K562 (cell line): ENCODE measurements at places on chromosomes 2 and 18. TPM values are rescaled to one million over a fixed set of nuclear protein-coding genes. Genes with fewer than 3 reads are reported as not detected.

- H3K4me1 ChIP-seq = no peaks in the 10 kb centered on the region
- no peaks in the 10 kb centered on the region for H3K27me3 ChIP-seq
- H3K27ac ChIP-seq = no peak overlapping the region
- no peak overlapping the region for H3K4me3 ChIP-seq
- no peaks in the 10 kb centered on the region for H3K36me3 ChIP-seq
- no peak for DNase-seq
These were observed 97.5 kb upstream of the TWIST2 start for GRCh38 chr2:238750212-238750904.

- H3K4me3 ChIP-seq = no peak overlapping the region
- DNase-seq = no peak
- no peaks in the 10 kb centered on the region for H3K4me1 ChIP-seq
- H3K36me3 ChIP-seq = no peaks in the 10 kb centered on the region
These were observed 48.6 kb downstream of the XDH start for GRCh38 chr2:31365834-31366505.

- no peak overlapping the region for H3K27ac ChIP-seq
- no peaks in the 10 kb centered on the region for H3K4me1 ChIP-seq
- H3K27me3 ChIP-seq = no peaks in the 10 kb centered on the region; the same call in 2 of the 3 replicates
- DNase-seq = no peak
These were observed 62.9 kb upstream of the APCDD1 start for GRCh38 chr18:10391506-10391905.

DNA sequence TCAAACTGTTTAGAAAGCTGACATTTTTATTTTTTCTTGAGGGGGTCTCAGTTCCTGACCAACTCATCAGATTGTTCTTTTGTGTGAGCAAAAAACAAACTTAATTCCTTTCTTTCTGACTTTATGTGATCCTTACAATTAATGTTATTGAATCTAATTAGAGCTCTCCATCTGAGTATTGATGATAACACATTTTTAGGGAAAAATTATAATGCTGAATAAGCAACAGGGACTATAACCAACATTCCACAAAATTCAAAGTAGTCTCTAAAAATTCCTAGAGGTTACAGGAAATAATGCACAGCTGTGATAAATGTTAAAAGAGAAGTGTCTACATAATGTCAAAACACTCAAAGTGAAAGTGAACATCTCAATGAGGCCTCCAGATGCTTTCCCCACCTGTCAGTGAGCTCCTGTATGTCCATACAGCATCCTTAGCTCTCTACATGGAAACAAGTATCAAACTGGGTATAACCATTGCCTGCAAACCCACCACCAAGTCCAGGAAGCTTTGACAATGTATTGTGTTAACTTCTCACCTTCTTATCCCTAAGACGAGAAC, 786.0 kb upstream of the SLC39A10 start:
- no peak overlapping the region for H3K4me3 ChIP-seq
- no peak for DNase-seq
- no peak overlapping the region for H3K27ac ChIP-seq

- H3K27ac ChIP-seq = no peak overlapping the region
- H3K4me1 ChIP-seq = no peaks in the 10 kb centered on the region
- H3K4me3 ChIP-seq = no peak overlapping the region
- DNase-seq = no peak
These were observed 33.4 kb downstream of the TRABD2A start for GRCh38 chr2:84847326-84848050.

- H3K27me3 ChIP-seq = peaks cover 38% of the 10 kb centered on the region
- no peak overlapping the region for H3K27ac ChIP-seq
- no peak overlapping the region for H3K4me3 ChIP-seq
These were observed 20.6 kb upstream of the CHRNA1 start for GRCh38 chr2:174784909-174785308.

DNA sequence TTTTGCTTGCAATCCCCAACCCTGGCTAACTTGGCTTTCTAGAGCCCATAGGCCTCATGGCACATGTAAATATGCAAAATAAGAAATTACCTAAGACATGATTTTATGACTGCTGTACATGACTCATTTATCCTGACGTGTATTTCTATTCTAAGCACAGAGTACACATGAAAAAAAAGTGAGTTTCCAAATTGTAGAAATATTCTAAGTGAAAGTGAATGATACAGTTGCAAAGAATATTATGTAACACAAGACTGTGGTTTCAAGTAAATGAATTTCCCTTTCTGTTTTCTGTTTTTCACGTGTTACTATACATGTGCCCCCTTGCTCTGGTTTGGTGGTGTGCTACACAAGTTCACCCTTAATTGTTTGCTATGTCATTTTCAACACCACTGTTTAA, 162.4 kb downstream of the LRP1B start:
- H3K4me3 ChIP-seq = no peak overlapping the region
- no peaks in the 10 kb centered on the region for H3K4me1 ChIP-seq
- no peaks in the 10 kb centered on the region for H3K36me3 ChIP-seq
- DNase-seq = no peak
- no peaks in the 10 kb centered on the region for H3K27me3 ChIP-seq
- H3K27ac ChIP-seq = no peak overlapping the region

- peaks cover 2% of the 10 kb centered on the region; the same call in 1 of the 3 replicates for H3K36me3 ChIP-seq
- H3K4me3 ChIP-seq = peak overlapping the region; percentile 85
- H3K4me1 ChIP-seq = no peaks in the 10 kb centered on the region
- peak overlapping the region; percentile 74 for H3K27ac ChIP-seq
These were observed 1.1 kb downstream of the AFTPH start for GRCh38 chr2:64525317-64525613.

GRCh38 chr18:57134618-57135135, 12.2 kb upstream of the BOD1L2 start:
- H3K36me3 ChIP-seq = no peaks in the 10 kb centered on the region
- no peak for DNase-seq
- H3K4me3 ChIP-seq = no peak overlapping the region
- H3K4me1 ChIP-seq = peaks cover 12% of the 10 kb centered on the region; the same call in 2 of the 3 replicates
- H3K27me3 ChIP-seq = no peaks in the 10 kb centered on the region
- H3K27ac ChIP-seq = peak overlapping the region; percentile 33; the same call in 1 of the 3 replicates

DNA sequence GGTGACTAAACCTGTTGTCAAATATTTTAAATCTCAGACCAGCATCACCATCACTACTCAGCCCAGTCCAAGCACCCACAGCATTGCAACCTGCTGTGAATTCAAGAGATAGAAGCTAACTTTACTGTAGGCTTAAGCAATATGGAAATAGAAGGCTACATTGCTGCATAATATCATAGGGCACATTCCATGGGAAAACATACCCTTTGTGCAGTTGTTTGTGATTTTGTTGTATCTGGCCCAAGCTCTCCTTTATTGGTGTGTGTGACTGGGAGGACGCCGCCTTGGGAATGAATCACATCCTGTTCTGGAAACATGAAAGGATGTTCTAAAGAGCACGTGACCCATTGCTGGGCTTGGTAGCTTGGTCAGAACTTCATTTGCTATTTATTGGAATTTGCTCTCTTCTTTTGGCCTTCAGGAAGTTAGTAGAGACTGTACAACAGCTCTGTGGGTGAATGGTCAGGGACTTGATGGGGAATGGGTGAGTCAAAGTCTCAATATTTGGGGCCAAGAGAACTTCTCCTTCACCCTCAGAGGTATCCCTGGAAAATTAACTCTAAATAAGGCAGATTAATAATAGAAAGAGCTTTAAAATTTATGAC, 106.8 kb upstream of the SERPINE2 start:
- H3K27ac ChIP-seq = no peak overlapping the region
- H3K36me3 ChIP-seq = no peaks in the 10 kb centered on the region
- H3K27me3 ChIP-seq = no peaks in the 10 kb centered on the region
- H3K4me1 ChIP-seq = no peaks in the 10 kb centered on the region
- no peak for DNase-seq
- no peak overlapping the region for H3K4me3 ChIP-seq

GRCh38 chr2:71299507-71299906, 32.1 kb upstream of the ZNF638 start:
- no peak overlapping the region for H3K4me3 ChIP-seq
- H3K27me3 ChIP-seq = peaks cover 7% of the 10 kb centered on the region; the same call in 2 of the 3 replicates
- H3K4me1 ChIP-seq = no peaks in the 10 kb centered on the region

DNA sequence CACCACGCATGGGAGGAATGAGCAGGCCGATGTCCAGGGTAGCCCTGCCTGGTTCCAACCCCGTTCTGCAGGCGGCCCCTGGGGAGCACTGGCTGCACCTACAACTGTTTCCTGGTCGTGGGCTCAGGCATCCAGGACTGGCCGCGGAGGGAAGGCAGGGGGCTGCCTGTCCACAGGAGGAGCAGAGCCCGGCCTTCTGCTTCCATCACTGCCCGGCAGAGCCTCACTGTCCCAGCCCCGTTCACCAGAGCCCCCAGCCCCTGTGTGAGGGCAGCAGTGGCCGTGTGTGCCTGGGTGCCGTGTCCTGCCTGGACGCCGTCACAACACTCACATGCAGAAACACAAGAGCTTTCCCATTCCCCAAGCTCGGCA, 56.2 kb downstream of the KCNG2 start:
- H3K36me3 ChIP-seq = no peaks in the 10 kb centered on the region
- no peak overlapping the region for H3K4me3 ChIP-seq
- no peak overlapping the region for H3K27ac ChIP-seq
- H3K27me3 ChIP-seq = peaks cover 57% of the 10 kb centered on the region

- DNase-seq = no peak
- no peaks in the 10 kb centered on the region for H3K27me3 ChIP-seq
- no peaks in the 10 kb centered on the region for H3K36me3 ChIP-seq
- H3K4me3 ChIP-seq = no peak overlapping the region
- H3K4me1 ChIP-seq = no peaks in the 10 kb centered on the region; the same call in 1 of the 3 replicates
- no peak overlapping the region for H3K27ac ChIP-seq
These were observed 18.8 kb upstream of the MREG start for GRCh38 chr2:216031960-216032689.

DNA sequence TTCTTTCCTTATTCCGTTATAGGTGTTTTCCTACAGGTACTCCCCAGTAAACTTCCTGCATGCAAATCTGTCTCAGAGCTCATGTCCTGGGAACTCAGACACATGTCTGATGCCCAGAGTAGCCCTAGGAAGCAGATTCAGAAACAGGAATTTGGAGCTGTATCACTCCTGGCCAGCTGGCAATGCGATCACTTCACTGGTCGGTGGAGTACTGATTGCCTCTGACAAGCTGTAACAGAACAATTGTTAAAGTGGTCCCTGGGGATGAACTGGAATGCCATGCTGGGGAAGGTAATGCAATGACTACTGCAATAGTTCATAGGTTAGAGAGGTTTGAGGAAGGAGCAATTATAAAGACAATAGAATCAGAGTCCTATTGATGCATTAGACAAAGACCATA, 131.6 kb upstream of the DOCK10 start:
- no peaks in the 10 kb centered on the region for H3K4me1 ChIP-seq
- no peak overlapping the region for H3K4me3 ChIP-seq
- H3K36me3 ChIP-seq = no peaks in the 10 kb centered on the region
- H3K27ac ChIP-seq = no peak overlapping the region
- H3K27me3 ChIP-seq = no peaks in the 10 kb centered on the region

GRCh38 chr18:30298769-30299168, 743.8 kb downstream of the DSC3 start:
- no peak overlapping the region for H3K27ac ChIP-seq
- H3K4me1 ChIP-seq = no peaks in the 10 kb centered on the region
- DNase-seq = no peak
- no peaks in the 10 kb centered on the region for H3K36me3 ChIP-seq
- H3K4me3 ChIP-seq = no peak overlapping the region

- no peaks in the 10 kb centered on the region for H3K27me3 ChIP-seq
- H3K27ac ChIP-seq = no peak overlapping the region
- no peaks in the 10 kb centered on the region for H3K36me3 ChIP-seq
- peak; percentile 42 for DNase-seq
- H3K4me3 ChIP-seq = no peak overlapping the region
- peaks cover 33% of the 10 kb centered on the region; the same call in 2 of the 3 replicates for H3K4me1 ChIP-seq
These were observed 9.7 kb upstream of the ATG16L1 start for GRCh38 chr2:233241803-233242202.

DNA sequence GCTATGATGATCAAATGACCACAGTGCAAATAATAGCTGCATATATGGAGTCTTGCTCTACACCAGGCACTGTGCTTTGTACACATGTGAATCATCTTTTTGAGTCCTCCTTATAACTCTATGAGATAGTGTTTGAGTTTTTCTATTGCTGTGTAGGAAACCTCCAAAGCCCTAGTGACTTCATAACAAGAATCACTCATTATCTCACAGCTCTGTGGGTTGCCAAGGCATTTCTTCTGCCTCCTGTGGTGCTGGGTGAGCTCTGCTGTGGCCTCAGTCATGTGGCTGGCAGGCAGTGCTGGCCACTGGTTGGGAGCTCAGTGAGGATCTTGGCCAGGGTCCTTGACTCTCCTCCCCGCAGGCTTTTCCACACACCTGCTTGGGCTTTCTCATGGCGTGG, 153.4 kb downstream of the CAPN13 start:
- H3K4me1 ChIP-seq = no peaks in the 10 kb centered on the region
- H3K4me3 ChIP-seq = no peak overlapping the region
- H3K27me3 ChIP-seq = peaks cover 6% of the 10 kb centered on the region; the same call in 2 of the 3 replicates
- DNase-seq = no peak
- no peak overlapping the region for H3K27ac ChIP-seq
- H3K36me3 ChIP-seq = no peaks in the 10 kb centered on the region

- H3K27ac ChIP-seq = no peak overlapping the region
- no peak for DNase-seq
- H3K27me3 ChIP-seq = peaks cover 30% of the 10 kb centered on the region
- H3K36me3 ChIP-seq = no peaks in the 10 kb centered on the region
These were observed 149.6 kb downstream of the TMEM18 start for GRCh38 chr2:527581-527980.

Gene TMEM198
- 2.4 and 3.8 TPM in 2 replicates for total RNA-seq

Gene HOXD8
- total RNA-seq = not detected in 2 replicates

Gene LRRC30
- total RNA-seq = not detected in 2 replicates

Gene LAMA1
- total RNA-seq = 0.04 and 0.18 TPM in 2 replicates

Gene RANBP2
- total RNA-seq = 71.3 and 77.4 TPM in 2 replicates

Gene SAG
- 0.64 TPM in 1 of 2 replicates, not detected in the other for total RNA-seq

Gene ADNP2
- 22.9 and 24.3 TPM in 2 replicates for total RNA-seq

Gene SEC11C
- total RNA-seq = 27.9 and 28.7 TPM in 2 replicates

Gene AQP12B
- not detected in 2 replicates for total RNA-seq

Gene SLC19A3
- total RNA-seq = not detected in 2 replicates

Gene CXCR1
- not detected in 2 replicates for total RNA-seq

Gene RGPD3
- total RNA-seq = not detected in 2 replicates
